A549 treated with dexamethasone at 1 μM for 4 hours (cell line): ENCODE measurements at places on chromosomes 1 and 21. TPM values are rescaled to one million over a fixed set of nuclear protein-coding genes. Genes with fewer than 3 reads are reported as not detected.

KCNT2 gene
- 0.02 to 0.07 TPM (median 0.04 TPM) in 5 replicates for total RNA-seq

ATP1A1 gene
- total RNA-seq: 382 to 491 TPM (median 456 TPM) in 5 replicates

C1orf167 gene
- not detected in 5 replicates for total RNA-seq

OR6N1 gene
- total RNA-seq: not detected in 5 replicates

ANGPTL1 gene
- total RNA-seq: 0.08 TPM in 1 of 5 replicates, not detected in the others

DPT gene
- total RNA-seq: not detected in 5 replicates

SKI gene
- total RNA-seq: 17.4 to 32.0 TPM (median 30.0 TPM) in 5 replicates

BATF3 gene
- total RNA-seq: 24.8 to 34.8 TPM (median 31.6 TPM) in 5 replicates

CD247 gene
- 0.54 to 0.87 TPM (median 0.61 TPM) in 5 replicates for total RNA-seq

AGL gene
- 2.9 to 4.6 TPM (median 4.1 TPM) in 5 replicates for total RNA-seq

ESRRG gene
- total RNA-seq: not detected in 5 replicates

CD48 gene
- not detected in 5 replicates for total RNA-seq

INSRR gene
- not detected in 5 replicates for total RNA-seq

OR2T2 gene
- total RNA-seq: not detected in 5 replicates

RXRG gene
- total RNA-seq: 0.05 to 0.08 TPM (median 0.06 TPM) in 3 of 5 replicates, not detected in the others

MTARC1 gene
- total RNA-seq: 7.4 to 10.1 TPM (median 10.0 TPM) in 5 replicates

THRAP3 gene
- total RNA-seq: 75.5 to 96.8 TPM (median 88.5 TPM) in 5 replicates

ADAMTS1 gene
- 0.07 to 0.27 TPM (median 0.22 TPM) in 5 replicates for total RNA-seq

STX12 gene
- 7.8 to 11.8 TPM (median 9.6 TPM) in 5 replicates for total RNA-seq

TBX19 gene
- total RNA-seq: 0.51 to 0.71 TPM (median 0.67 TPM) in 5 replicates

CHIT1 gene
- not detected in 5 replicates for total RNA-seq

RHOU gene
- 15.0 to 18.8 TPM (median 17.7 TPM) in 5 replicates for total RNA-seq

CTSS gene
- 15.1 to 17.0 TPM (median 16.4 TPM) in 5 replicates for total RNA-seq

F3 gene
- total RNA-seq: 11.3 to 16.8 TPM (median 14.1 TPM) in 5 replicates

CD1D gene
- total RNA-seq: 0.03 to 0.06 TPM (median 0.05 TPM) in 4 of 5 replicates, not detected in the other

TPTE gene
- not detected in 5 replicates for total RNA-seq

VANGL2 gene
- 0.62 to 0.80 TPM (median 0.74 TPM) in 5 replicates for total RNA-seq

KAZN gene
- 2.9 to 4.7 TPM (median 3.8 TPM) in 5 replicates for total RNA-seq

RBBP5 gene
- 11.6 to 15.1 TPM (median 13.6 TPM) in 5 replicates for total RNA-seq

G0S2 gene
- 3.2 to 4.1 TPM (median 3.4 TPM) in 5 replicates for total RNA-seq

LAX1 gene
- not detected in 5 replicates for total RNA-seq

STIL gene
- 7.5 to 11.8 TPM (median 10.9 TPM) in 5 replicates for total RNA-seq

HAO2 gene
- total RNA-seq: not detected in 5 replicates

DDR2 gene
- total RNA-seq: 0.32 to 0.80 TPM (median 0.51 TPM) in 5 replicates

FCRLA gene
- total RNA-seq: 0.08 TPM in 1 of 5 replicates, not detected in the others

ZBTB37 gene
- total RNA-seq: 0.90 to 2.3 TPM (median 1.9 TPM) in 5 replicates

C1orf74 gene
- 1.3 to 2.0 TPM (median 1.8 TPM) in 5 replicates for total RNA-seq
